ENCODE measurements at places on chromosomes 3 and 15.

- DNase-seq: no peak
Observed at GRCh38 chr3:134696155-134696554, 45.3 kb upstream of the KY start.

GRCh38 chr15:63948971-63949370 is 97.3 kb downstream of the DAPK2 start:
- DNase-seq: no peak

GRCh38 chr15:101059381-101060341 is 140.5 kb downstream of the LRRK1 start:
- no peak for DNase-seq

DNA sequence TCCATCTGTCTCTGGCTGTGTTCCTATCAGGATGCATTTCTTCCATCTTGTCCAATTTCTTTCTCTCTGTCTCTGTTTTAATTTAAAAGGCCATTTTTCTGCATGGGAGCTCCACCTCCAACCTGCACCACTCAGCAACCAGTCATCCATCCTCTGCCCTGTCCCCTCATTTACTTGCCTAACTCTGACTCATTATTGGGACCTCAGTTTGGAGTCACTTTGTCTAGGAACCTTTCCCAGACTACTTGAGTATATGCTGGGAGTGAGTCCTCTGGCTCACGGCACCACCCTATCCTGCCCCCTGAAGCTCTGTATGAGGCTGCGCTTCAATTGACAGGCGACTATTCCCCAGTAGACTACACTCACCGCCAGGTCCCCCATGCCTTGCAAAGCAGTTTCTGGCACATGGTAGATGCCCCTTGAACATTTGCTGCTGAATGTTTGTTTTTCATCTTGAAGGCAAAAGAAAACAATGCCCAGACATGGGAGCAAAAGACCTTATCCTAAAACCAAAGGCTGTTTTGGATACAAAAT is 513.3 kb upstream of the CFAP20DC start:
- DNase-seq: no peak

DNA sequence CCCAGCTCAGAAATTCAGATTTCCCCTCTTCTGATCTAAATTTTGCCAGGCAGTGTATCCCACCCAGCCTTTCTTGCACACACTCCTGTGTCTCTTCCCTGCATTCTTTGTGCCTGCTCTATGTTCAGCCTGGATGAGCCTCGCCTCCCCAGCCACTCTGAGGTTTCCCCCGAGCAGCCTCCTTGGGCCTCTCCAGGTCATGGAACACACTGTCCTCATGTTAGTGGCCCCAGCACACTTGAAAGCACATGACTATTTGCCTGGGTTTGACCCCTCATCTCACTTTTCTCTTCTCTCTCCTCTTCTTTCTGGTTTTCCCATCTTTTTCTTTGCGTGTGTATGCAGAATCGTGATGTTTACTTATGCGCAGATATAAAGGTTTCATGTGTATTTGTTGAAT is 3.1 kb downstream of the THSD4 start:
- DNase-seq: no peak

GRCh38 chr3:30407651-30408050 is 198.8 kb upstream of the TGFBR2 start:
- DNase-seq: no peak

DNA sequence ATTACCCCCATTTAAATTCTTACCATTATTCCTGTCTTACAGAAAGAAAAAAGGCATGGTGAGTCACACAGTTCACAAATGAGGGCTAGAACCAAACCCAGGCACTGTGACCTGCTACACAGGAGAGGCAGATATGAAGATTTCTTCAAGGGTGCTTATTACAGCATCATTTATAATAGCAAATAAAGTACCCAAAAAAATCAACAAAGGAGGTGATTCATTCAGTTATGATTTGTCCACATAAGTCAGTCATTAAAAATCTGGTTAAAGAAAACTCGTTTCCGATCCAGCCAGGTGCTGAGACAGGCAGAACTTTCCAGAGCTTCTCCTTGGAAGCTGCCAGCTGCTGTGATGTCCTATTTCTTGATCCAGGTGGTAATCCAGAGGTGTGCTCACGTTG is 7.5 kb upstream of the LOXL1 start:
- no peak for DNase-seq

- DNase-seq: peak; percentile 25
Observed at GRCh38 chr3:29324180-29324651, 43.3 kb downstream of the RBMS3 start.

GRCh38 chr3:180530276-180530675 is 71.7 kb upstream of the TTC14 start:
- no peak for DNase-seq
